Astrocyte (in vitro differentiated cells and primary cell): ENCODE measurements at places on chromosomes 2 and 18.

DNA sequence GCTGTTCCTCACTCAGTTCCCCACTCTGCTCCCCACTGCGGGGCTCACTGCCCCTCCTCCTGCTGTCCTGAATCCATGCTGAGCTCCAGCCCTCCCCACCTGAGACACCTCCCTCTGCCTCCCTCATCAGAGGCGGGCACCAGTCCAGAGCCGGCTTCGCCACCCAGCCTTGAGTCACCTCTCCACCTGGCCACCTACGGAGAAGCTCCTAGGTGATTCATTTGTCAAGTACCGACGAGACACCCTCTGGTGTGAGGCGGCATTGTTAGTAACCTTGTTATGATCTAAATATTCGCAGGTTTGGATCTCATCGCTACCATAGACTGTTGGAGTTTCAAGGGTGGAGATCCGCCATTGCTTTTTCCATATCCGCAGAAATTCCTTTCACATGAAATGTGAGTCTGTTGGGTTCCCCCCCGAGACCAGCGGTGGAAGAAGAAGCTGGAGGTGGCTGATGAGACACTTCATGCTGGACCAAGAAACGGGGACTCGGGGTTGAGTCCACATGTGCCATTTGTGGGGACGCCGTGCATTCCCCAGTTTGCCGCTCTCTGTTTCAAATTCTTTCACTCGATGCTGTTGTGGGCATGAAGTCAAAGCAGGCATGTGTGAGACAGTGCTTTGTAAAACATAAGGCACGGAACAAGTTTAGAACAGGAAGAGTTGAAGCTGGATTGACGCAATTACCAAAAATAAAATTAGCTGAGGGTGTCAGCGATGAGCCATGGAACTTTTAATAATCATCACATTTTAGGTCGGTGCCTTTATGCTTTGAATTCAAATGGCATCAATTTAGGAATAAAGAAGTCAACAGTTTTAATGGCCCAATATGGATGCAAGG lies 259.8 kb upstream of the HDAC4 start:
- no peak for DNase-seq

GRCh38 chr2:35293261-35293660 lies 1062.3 kb upstream of the CRIM1 start:
- DNase-seq: no peak

DNA sequence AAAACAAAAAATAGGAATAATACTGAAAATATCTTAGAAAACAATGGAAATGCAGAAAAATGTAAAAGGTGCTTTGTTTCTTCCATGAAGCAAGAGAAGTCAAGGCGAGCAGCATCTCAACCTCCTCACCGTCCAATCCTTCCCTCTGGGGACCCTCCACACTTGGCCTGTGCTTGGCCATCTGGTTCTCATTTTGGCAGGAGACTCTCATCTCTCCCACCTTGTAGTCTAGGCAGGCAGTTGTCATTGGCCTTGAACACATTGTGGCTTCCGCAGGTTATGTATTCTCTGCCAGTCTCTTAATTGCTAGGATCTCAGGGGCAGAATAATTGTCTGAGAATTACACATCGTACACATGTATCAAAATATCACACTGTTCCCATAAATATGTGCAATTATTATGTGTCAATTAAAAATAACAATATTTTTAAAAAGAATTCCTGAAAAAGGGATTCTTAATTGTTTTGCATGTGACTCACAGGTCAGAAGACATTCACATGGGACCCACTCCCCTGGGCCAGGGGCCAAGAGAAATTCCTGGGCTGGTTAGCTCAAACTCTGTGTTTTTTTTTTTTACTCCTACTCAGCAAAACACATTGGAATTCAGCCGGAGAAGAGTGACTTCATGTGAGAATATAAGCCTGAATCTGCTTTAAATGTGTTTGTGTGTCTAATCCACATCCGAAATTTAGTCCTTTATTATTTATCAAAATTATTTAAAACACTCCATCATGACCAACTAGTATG lies 14.0 kb upstream of the ANKRD62 start:
- DNase-seq: peak; percentile 82

GRCh38 chr2:218570850-218571249 lies 2.2 kb downstream of the CNOT9 start:
- peak; percentile 48 for DNase-seq

- no peak for DNase-seq
Measured at GRCh38 chr2:28578774-28579173, 82.9 kb downstream of the PLB1 start.
